GM13976 (cell line): ENCODE measurements at places on chromosomes 2 and 18.

DNA sequence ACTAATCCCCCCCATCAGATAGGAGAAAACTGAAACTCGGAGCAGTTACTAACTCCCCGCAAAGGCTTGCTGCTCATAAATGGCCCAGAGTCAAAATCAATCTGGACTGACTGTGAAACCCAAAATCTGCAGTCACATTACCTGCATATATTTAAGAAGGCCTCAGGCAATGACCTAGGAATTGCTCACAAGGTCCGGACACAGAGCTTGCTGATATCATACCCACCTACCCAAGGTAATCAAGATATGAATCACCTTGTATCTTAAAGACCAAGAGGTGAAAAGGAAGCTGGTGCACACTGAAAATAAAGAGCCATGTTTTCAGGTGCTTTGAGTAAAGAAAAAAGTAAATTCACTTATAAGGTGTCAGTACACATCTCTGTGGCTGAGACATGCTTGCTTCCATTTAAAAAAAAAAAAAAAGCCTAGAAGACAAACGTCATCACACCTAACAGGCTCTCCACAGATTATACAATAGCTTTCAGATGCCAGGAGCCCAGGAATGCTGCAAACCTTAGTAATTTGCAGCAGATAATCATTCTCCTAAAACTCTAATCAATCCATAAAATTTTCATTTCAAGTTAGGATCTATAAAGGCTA, 195.4 kb downstream of the ZEB2 start:
- no peak for DNase-seq

- DNase-seq: no peak
These were observed 54.1 kb upstream of the CAB39 start for GRCh38 chr2:230658577-230658876.

DNA sequence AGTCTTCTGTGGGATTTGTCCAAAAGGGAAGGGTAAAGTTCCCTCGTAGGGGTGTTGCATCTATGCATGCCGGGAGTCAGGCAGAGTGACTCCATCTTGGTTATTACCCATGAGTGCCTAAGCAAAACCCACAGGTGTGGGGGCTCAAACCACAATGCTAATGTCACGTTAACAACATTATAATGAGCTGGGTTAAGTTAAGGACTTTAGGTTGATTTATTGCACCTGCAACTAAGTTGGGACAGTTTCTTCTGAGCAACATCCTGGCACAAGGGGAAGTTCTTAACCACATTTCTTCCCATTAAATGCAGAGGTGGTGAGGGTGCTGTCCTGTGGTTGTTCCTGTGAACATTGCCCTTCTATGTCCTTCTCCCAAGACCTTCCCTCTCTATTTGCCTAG, 1596.8 kb upstream of the SLC39A10 start:
- no peak for DNase-seq

- DNase-seq: no peak
These were observed 160.2 kb downstream of the ZEB2 start for GRCh38 chr2:144359684-144360083.

- no peak for DNase-seq
These were observed 138.4 kb downstream of the LAMA3 start for GRCh38 chr18:23827681-23828080.

DNA sequence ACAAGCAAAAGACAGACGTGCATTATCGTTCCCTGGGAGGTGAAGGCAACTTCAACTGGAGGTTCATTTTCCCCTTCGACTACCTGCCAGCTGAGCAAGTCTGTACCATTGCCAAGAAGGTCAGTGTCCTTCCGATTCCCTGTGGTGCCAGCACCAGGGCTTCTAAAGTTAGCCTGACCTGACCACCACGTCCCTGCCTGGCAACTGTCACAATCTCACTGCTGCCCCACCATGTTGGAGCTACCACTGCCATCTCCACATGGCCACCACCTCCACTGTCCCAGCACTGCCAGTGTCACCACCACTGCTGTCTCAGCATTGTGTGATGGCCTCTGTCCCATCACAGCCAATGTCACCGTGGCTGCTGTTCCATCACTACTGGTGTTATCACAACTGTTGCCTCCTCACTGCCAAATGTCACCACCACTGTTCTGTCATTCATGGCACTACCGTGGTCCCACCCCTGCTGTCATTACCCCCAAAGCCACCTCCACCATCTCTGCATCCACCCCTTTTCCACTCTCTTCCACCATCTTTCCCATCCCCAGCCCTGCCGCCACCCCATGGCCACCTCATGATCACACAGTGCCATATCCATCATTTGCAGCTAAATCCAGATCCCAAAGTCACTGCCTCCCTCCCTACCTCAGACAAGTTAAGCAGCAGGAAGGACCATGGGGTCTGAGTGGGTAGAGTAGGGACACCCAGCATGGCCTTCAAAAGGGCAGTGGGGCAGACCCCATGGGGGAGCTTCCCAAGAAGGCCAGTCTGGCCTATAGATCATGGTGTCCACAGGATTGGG, 216.5 kb downstream of the DYSF start:
- peak; percentile 15 for DNase-seq

GRCh38 chr2:121640380-121641316, 8.6 kb downstream of the CLASP1 start:
- DNase-seq: no peak

DNA sequence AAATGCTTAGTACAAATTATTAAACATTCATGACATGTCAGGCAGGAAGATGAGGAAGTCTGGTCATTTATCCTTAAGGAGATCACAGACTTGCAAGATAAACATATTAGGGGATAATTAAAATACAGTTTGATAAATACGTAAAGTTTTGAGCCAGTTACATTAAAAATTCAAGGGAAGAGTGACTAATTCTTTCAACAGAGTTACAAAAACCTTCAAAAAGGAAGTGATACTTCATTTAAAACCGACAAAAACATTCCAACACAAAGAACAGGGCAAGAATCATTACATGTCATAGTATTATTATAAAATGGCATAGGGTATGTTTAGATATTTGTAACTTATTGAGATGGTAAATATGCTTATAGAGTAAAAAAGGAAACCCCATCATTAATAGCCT, 636.0 kb downstream of the NR4A2 start:
- no peak for DNase-seq

- no peak for DNase-seq
These were observed 32.3 kb downstream of the TMEM18 start for GRCh38 chr2:644871-645270.

DNA sequence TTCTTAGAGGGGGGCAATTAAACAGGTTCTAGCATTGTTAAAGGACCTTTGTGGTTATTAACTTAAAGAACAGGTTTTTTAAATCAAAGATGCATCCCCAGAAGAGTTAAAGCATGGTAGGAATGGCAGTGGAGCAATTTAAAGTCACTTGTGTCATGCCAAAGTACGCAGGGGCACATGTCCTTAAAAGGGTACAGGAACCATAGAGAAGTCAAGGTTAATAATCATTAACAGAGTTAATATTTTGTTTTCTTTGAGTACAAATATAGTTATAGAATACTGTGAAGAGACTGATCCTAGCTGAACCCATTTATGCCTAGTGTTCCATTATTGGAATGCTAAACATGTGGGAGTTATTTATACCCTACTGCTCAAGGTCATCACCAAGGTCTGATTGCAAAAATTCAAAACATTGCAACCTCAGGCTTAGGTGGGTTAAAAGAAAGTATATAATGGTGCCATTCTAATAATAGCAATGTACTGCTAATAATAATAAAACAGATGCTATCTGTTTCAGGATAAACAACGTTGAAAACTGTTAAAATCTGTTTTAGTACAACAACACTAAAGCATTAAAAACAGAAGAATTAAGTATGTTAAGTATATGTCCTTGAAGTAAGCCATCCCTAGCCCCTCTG, 216.0 kb downstream of the MYO3B start:
- DNase-seq: no peak

GRCh38 chr2:166092889-166093288, 34.9 kb downstream of the SCN1A start:
- no peak for DNase-seq

DNA sequence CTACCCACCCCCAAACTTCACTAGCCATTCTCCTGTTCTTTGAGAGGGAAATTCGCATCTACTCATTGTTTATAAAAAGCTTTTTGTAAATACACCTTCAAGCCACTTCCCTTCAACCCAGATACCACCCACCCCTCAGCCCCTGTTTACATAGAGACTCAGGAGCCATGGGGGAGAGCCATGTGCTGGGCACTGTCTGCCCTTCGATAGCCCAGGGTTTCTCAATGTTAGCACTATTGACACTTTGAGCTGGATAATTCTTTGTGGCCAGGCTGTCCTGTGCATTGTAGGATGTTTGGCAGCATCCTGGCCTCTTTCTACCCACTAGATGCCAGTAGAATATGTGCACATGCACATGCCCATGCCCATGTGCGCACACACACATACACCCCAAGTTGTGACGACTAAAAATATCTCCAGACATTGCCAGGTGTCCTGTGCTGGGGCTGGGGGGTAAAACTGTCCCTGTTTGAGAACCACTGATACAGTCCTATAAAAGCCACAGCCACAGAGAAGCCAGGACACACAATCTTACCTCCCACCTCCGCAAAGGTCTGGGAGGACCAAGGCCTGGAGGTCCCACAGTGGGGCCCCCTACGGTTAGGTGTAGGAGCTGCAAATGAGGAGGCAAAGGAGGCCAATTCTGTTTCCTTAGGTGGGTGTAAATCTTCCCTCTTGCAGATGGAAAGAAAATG, 44.5 kb upstream of the ASPRV1 start:
- DNase-seq: peak; percentile 7
